CD4-positive, alpha-beta memory T cell (primary cell): ENCODE measurements at places on chromosomes 7 and 10. TPM values are rescaled to one million over a fixed set of nuclear protein-coding genes. Genes with fewer than 3 reads are reported as not detected.

CPA2 gene
- not detected for total RNA-seq

DNA sequence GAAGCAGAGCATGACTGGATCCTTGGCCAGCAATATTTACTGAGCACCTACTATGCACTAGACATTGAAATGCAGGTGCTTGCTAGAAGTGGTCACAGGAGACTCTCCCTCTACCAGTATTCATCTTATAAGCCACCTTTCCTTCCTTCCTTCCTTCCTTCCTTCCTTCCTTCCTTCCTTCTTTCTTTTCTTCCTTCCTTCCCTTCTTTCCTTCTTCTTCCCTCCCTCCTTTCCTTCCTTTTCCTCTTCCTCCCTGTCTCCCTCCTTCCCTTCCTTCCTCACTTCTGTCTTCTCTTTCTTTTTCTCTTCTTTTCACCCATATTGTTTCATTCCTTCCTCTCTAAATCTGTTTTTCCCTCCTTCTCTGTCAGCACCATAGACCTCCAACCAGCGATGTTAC lies 47.3 kb upstream of the TCF7L2 start:
- H3K36me3 ChIP-seq, result no peaks in the 10 kb centered on the region
- no peak overlapping the region for H3K4me3 ChIP-seq
- DNase-seq, result no peak
- H3K27ac ChIP-seq, result no peak overlapping the region
- H3K4me1 ChIP-seq, result no peaks in the 10 kb centered on the region
- H3K27me3 ChIP-seq, result no peaks in the 10 kb centered on the region

DNA sequence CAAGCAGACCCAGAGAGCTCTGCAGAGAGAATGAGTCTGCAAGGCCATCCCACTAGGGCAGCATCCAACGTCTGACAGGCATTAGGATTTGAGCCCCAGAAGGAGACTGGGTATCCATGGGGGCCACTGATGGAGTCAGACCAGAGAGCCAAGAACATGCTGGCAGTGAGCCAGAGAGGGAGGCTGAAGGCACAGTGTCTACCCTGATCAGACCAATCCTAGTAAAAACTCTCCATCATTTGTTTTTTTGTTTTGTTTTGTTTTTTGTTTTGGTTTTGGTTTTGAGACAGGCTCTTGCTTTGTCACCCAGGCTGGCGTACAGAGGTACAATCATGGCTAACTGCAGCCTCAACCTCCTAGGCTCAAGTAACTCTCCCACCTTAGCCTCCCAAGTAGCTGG lies 133.1 kb upstream of the LYZL2 start:
- H3K4me3 ChIP-seq, result no peak overlapping the region
- H3K27me3 ChIP-seq, result no peaks in the 10 kb centered on the region
- no peaks in the 10 kb centered on the region for H3K4me1 ChIP-seq

DNA sequence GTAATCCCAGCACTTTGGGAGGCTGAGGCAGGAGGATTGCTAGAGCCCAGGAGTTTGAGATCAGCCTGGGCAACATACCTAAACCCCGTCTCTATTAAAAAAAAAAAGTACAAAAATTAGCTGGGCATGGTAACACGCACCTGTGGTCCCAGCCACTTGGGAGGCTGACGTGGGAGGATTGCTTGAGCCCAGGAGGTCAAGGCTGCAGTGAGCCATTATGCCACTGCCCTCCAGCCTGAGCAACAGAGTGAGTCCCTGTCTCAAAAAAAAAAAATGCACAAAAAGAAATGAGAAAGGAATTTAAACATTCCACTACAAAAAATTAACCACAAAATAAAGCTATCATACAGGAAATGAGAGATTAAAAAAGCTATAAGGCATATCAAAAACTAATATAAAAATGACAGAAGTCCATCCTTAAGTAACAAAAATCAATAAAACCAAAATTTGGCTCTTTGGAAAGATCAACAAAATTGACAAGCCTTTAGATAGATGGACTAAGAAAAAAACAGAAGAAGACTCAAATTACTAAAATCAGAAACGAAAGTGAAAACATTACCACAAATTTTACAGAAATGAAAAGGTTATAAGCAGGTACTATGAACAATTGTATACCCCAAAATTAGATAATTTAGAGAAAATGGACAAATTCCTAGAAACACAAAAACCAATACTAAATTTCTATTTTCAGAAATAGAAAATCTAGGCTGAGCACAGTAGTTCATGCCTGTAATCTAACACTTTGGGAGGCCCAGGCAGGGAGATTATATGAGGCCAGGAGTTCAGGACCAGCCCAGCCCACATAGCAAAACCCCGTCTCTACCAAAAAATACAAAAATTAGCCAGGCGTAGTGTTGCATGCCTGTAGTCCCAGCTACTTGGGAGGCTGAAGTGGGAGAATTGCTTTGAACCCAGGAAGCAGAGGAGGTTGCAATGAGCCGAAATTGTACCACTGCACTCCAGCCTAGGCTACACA lies 42.4 kb upstream of the NANOS1 start:
- H3K4me3 ChIP-seq, result no peak overlapping the region
- H3K27me3 ChIP-seq, result no peaks in the 10 kb centered on the region
- no peak overlapping the region for H3K27ac ChIP-seq
- H3K36me3 ChIP-seq, result no peaks in the 10 kb centered on the region
- DNase-seq, result no peak

DNA sequence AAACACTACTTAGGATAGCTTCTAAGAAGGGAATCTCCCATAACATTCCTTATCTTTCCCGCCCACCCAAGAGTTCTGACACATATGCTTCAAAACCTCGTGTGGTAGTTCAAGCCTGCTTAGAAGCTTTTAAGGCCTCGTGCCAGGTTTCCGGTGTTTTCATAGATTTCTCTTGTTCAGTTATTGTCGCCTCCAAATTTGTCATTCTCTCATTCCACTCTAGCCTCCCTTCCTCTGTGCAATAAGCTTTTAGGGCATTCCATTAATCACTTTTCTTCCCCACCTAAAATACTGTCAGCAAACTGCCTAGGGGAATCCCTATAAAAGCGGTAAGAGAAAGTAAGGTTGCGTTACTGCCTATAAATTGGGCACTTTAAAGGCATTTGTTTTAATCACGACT lies 718 bp upstream of the BPGM start:
- H3K27ac ChIP-seq, result peak overlapping the region; percentile 84
- H3K4me1 ChIP-seq, result peaks cover 29% of the 10 kb centered on the region
- peak overlapping the region; percentile 68 for H3K4me3 ChIP-seq
- no peaks in the 10 kb centered on the region for H3K27me3 ChIP-seq

GRCh38 chr10:85250304-85250703 lies 921.9 kb downstream of the CCSER2 start:
- H3K4me3 ChIP-seq, result no peak overlapping the region
- no peak overlapping the region for H3K27ac ChIP-seq
- no peaks in the 10 kb centered on the region for H3K27me3 ChIP-seq
- DNase-seq, result no peak
- no peaks in the 10 kb centered on the region for H3K36me3 ChIP-seq
- H3K4me1 ChIP-seq, result no peaks in the 10 kb centered on the region

DNA sequence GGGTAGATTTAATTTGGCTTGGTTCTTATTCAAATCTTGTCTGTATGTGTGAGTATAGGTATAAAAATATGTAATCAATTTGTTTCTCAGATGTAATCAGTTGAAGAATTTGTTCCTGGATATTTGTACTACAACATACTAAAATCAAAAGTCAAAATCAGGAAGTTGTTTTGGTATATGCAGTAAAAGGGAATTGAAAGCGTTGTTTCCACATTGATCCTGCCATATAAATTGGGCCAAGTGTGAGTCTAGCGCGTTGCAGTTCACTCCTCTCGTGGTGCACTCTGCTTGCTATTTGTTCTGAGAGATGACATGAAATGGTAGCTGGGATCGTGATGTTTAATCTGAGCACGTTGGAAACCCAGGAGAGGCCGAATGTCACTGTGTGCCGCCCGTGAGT lies 55.9 kb downstream of the SHH start:
- H3K4me3 ChIP-seq, result no peak overlapping the region
- no peak overlapping the region for H3K27ac ChIP-seq
- no peaks in the 10 kb centered on the region for H3K27me3 ChIP-seq
- H3K4me1 ChIP-seq, result peaks cover 33% of the 10 kb centered on the region

DNA sequence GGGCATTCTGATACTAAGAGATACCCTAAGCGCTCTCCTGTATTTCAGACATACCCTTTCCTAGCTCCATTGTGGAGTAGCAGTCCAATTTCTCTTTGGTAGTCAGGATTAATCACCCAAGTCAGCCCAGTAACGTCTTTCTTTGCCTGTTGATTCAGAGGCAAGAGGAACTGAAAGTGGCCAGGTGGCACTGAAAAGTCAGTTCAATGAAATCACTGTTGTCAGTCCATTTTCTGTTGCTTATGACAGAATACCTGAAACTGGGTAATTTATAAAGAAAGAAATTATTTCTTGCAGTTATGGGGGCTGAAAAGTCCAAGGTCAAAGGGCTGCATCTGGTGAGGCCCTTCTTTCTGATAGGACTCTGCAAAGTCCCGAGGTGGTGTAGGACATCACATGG lies 40.2 kb downstream of the ANKRD61 start:
- H3K4me1 ChIP-seq, result no peaks in the 10 kb centered on the region
- H3K36me3 ChIP-seq, result no peaks in the 10 kb centered on the region
- no peak overlapping the region for H3K27ac ChIP-seq
- no peak for DNase-seq
- H3K4me3 ChIP-seq, result no peak overlapping the region
- H3K27me3 ChIP-seq, result no peaks in the 10 kb centered on the region

- no peaks in the 10 kb centered on the region for H3K4me1 ChIP-seq
- H3K4me3 ChIP-seq, result no peak overlapping the region
- no peak overlapping the region for H3K27ac ChIP-seq
- no peak for DNase-seq
- H3K36me3 ChIP-seq, result no peaks in the 10 kb centered on the region
- no peaks in the 10 kb centered on the region for H3K27me3 ChIP-seq
Observed at GRCh38 chr10:132098539-132099388, 33.0 kb downstream of the JAKMIP3 start.

- no peak for DNase-seq
- H3K36me3 ChIP-seq, result no peaks in the 10 kb centered on the region
- no peaks in the 10 kb centered on the region for H3K27me3 ChIP-seq
- no peak overlapping the region for H3K4me3 ChIP-seq
Observed at GRCh38 chr10:130737621-130738020, 573.9 kb downstream of the TCERG1L start.

DNA sequence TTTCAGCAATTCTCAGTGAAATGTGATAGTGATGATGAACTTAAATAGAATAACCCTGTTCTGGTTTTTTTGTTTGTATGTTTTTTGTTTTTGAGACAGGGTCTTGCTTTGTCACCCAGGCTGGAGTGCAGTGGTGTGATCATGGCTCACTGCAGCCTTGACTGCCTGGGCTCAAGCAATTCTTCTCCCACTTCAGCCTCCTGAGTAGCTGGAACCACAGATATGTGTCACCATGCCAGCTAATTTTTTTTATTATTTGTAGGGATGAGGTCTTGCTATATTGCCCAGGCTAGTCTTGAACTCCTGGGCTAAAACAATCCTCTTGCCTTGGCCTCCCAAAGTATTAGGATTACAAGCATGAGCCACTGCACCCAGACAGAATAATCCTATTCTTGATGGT lies 14.3 kb upstream of the COL17A1 start:
- H3K27ac ChIP-seq, result no peak overlapping the region
- H3K36me3 ChIP-seq, result no peaks in the 10 kb centered on the region
- H3K27me3 ChIP-seq, result no peaks in the 10 kb centered on the region
- H3K4me3 ChIP-seq, result no peak overlapping the region
- DNase-seq, result no peak
- no peaks in the 10 kb centered on the region for H3K4me1 ChIP-seq
